ENCODE measurements at places on chromosomes 4 and X.

GRCh38 chr4:11622961-11623725 is 194.4 kb upstream of the HS3ST1 start:
- DNase-seq = no peak

DNA sequence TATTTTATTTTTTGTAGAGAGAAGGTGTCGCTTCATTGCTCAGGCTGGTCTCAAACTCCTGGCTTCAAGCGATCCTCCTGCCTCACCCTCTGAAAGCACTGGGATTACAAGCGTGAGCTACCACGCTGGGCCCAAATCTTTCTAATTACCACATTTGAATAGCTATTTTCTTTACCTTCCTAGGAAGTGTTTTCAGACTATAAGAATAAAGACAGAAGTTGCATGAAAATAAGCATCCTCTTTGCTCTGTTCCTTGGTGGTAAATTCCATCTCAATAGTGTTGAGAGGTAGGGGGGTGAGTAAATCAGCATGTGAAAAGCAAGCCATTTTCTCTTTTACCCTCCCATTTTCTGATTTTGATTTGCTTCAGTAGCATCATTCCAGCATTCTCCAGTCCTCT is 122.4 kb downstream of the LARP7 start:
- DNase-seq = no peak

- no peak for DNase-seq
Measured at GRCh38 chr4:107069049-107069448, 32.9 kb upstream of the DKK2 start.

- DNase-seq = no peak
Measured at GRCh38 chr4:54575919-54576318, 81.8 kb upstream of the KIT start.

DNA sequence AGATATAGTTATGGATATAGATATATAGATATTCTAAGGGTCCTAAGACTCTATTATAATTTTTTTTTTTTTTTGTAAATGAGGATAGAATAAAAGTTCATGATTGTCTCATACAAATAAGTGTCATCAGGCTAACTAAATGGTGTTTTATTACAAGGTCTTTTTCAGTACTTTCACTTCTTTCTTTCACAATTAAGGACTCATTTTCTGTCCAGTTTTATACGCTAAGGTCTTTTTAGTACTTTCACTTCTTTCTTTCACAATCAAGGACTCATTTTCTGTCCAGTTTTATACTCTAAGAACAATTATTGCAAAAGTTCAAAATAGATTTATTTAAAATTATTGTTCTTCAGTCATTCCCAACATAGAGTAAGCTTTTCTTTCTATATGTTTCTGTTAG is 32.7 kb downstream of the RUFY3 start:
- DNase-seq = no peak

GRCh38 chrX:126929071-126929470 is 109.5 kb downstream of the PRR32 start:
- DNase-seq = no peak

DNA sequence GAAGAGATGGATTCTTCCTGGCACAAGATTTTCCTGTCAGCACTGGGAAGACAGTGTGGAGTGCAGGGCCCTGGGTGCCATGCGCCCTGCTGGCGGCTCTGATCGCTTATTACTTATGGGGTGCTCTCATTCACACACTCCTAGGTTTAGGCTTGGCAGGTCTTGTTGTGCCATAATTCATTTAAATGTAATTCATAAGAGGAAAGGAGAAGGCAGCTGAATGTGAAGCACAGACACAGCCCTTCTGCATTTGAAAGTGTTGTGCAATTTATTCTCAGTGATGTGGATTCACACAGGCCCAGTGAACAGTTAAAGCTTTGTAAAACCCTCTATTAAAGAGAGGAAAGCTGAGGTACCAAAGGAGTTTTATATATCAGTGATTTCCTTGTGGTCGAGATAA is 249.7 kb downstream of the C4orf33 start:
- DNase-seq = no peak

DNA sequence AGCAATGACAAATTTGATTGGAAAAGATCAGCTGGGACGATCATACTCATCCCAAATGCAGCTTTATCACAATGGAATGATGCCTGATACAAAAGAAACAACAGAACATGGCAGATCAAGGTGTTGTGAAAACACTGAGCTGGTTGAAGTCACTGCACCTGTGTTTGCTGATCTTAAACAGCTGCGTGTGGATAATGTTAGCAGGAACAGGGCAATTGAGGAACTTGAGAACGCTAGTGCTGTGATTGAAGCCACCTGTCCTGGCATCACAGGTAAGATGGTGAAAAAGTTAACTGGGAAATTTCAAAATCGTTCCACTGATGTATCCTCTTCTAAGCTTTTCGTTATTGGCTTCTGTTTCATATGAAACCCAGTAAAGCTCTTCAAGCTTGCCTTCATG is 27.4 kb upstream of the SOD3 start:
- no peak for DNase-seq

DNA sequence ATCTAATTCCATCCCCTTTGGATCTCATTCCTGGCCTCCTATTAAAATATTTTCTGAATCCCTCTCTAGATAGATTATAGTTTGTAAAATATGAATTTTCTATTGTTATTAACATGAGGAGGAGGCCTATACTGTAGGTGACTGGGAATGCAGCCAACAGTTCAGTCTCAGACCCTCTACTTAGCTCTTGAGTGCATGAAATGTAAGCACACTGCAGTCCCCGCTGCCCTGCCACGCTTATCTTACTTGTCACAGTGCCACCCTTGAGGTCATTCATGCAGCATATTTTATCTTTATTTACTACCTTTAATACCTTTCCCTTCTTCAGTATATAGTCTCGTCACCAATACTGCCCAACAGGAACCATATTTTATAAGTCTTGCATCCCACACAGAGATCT is 151.0 kb downstream of the CAMK2D start:
- no peak for DNase-seq

DNA sequence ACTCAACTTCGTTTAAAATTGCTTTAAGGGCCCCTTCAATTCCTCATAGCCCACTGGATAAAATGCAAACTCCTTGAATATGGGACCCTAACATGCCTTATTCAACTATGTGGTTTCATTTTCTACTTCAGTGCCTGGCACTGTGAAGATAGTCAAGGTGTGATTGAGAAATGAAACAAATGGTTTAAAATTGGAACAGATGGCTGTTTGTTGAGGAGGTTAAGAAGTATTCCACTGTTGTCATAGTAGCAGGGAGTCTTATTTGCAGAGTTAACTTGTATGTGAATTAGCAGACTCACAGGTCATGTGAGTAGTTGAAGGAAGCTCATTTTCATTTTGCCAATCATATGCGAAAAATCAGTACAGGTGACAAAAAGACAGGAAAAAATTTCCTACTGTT is 593.3 kb downstream of the KCTD8 start:
- DNase-seq = no peak

DNA sequence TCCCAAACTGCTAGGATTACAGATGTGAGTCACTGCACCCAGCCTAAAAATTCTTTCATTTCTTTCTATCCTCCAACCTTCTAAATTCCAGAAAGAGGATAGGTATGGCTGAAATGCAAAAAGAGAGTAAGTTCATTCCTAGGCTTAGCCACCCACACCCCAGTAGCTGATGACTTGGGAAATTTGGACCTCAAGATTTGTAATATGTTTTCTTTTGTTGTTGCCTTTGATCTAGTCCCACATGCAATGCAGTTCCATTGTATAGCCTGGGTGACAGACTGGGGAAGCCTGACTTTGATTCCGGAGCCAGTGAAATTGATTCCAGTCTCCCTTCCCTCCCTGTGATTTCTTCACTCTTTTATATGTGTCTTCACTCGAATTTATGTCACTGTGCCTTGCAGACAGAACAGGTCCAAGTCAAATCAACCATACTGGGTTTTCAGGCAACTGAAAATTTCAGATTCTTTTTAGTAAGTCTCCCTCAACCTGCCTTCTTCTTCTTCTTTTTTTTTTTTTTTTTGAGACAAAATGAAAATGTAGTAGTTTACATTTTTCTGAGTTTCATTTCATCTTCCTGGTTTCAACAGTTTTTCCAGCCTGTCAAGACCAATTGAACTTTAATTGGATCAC is 176.2 kb upstream of the RBPJ start:
- DNase-seq = no peak

- no peak for DNase-seq
Measured at GRCh38 chr4:173370130-173370476, 651 bp upstream of the SAP30 start.

DNA sequence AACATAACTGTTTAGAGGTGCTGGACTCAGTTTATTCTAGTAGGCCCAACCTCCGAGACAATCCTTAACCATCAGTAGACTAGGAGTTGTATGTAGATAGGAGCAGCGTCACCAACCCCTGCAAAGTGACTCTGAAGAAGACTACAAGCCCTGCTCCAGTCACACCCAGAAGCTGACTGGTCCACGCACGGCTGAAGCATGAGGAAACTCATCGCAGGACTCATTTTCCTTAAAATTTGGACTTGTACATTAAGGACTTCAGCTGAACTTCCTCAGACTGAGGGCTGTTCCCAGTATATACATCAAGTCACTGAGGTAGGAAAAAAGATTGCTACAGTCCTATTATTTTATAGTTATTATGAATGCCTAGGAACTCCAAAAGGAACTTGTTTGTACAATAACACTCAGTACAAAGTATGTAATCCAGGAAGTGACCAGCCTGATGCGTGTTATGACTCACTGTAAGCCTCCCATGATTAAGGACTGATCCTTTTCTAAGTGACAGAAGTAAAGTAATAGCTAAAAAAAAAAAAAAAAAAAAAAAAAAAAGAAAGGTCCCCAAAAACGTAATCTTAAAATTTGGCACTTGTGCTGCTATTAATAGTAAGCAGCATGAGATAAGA is 41.6 kb upstream of the UGT2B7 start:
- no peak for DNase-seq

DNA sequence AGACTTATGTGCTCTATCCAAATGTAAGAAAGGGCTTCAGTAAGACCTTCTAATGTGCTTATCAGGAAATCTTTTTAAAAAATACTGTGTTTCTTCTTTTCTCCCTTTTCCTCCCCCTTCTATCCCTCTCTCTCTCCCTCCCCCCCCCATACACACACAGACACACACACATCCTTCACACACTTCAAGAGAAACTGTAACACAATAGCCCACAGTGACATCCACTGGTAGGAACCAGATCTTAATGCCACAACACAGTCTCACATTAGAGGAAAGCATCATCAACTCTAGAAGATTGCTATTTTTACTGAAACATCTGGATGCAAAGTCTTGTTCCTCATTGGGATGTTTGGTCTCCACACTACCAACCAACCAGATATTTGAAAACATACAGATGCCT is 4.6 kb downstream of the PCDH19 start:
- DNase-seq = no peak

GRCh38 chrX:9342561-9343051 is 122.3 kb upstream of the TBL1X start:
- peak; percentile 85 for DNase-seq

DNA sequence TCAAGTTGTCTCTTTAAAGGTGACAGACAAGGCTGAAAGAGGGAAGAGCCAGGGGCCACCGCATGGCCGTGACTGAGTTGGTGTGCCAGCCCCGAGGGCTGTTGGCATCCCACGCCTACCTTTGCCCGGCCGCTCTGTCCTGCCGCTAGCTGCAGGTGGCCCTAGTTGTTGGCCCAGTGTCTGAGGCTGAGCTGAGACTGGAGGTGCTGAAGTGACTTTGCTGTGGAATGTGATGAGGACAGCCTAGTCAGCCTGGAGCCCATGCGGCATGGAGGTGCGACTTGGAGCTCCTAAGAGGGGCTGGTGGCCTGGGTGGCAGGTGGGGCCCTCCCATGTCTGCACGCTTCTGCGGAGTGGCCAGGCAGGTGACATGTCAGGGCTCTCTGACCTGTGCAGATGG is 6.6 kb downstream of the TADA2B start:
- DNase-seq = no peak

GRCh38 chrX:88416002-88416401 is 331.0 kb upstream of the CPXCR1 start:
- DNase-seq = no peak

- no peak for DNase-seq
Measured at GRCh38 chrX:45329217-45329616, 128.5 kb upstream of the DIPK2B start.

- DNase-seq = no peak
Measured at GRCh38 chrX:69027181-69028005, 137.9 kb downstream of the PJA1 start.

DNA sequence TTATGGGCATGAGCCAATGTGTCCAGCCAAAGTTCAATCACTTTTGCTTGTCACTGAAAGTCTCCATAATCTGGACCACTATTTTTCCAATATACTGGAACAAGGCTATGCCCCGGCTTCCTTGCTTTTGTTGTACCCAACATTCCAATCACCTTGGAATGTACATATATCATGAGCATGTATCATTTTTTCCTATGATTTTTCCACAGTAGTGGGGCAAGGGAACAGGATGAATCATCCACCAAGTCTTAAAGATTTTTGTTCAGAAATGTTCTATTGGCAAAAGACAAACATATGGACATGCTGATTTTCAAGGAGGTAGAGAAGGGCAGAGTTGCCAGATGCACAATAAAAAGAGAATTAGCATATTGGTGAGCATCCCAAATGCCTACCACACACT is 548.1 kb upstream of the INTU start:
- no peak for DNase-seq

DNA sequence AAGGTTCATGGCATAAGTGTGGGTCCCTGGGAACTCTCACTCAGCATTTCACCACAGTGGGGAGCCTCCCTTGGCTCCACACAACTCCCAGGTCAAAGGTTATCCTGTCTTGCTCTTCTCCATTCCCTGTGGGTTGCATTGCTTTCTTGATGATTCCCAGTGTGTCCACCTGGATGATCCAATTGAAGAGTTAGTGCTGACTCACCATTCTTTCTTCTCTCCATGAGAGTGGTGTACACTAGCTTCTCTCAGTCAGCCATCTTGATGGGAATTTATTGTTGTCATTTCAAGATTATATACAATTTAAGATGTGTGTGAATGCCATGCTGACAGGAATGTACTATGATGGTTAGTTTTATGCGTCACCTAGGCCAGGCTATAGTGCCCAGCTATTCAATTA is 25.6 kb upstream of the C4orf17 start:
- DNase-seq = no peak

DNA sequence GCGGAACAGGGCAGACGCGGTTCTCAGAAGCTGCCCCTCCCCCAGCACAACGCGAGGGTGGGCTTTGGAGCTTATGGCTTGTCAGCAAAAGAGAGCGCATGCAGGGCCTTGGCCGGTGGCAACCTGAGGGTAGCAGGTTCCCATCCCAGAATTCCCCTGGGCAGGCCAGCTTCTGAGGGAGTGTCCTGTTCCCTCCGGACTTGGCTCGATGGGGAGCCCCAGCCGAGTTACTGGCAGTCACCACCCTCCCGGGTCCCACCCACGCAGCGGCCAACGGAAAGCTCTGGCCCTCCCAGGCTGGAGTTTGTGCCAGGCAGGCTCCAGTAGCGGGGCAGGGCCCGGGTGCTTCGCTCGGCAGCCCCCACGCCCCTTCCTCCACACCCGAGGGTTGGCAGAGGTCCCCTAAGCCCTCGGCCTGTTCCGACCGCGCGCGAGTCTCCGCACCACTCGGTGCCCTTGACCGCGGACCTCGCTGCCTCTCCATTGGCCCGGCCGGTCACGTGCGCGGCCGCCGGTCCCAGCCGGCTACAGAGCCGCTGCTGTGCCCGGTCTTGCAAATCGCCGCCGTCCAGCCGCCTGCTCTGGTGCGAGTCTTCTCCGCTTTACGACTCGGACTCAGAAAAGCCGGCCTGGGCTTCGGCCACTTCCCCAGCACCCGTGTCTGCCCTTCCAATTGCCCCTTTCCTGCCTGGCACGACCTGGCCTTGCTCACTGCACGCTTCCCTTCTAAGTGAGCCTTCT is 20.9 kb upstream of the MTM1 start:
- DNase-seq = peak; percentile 35
